Inflammatory macrophage (primary cell): ENCODE measurements at places on chromosomes 11 and 22.

DNA sequence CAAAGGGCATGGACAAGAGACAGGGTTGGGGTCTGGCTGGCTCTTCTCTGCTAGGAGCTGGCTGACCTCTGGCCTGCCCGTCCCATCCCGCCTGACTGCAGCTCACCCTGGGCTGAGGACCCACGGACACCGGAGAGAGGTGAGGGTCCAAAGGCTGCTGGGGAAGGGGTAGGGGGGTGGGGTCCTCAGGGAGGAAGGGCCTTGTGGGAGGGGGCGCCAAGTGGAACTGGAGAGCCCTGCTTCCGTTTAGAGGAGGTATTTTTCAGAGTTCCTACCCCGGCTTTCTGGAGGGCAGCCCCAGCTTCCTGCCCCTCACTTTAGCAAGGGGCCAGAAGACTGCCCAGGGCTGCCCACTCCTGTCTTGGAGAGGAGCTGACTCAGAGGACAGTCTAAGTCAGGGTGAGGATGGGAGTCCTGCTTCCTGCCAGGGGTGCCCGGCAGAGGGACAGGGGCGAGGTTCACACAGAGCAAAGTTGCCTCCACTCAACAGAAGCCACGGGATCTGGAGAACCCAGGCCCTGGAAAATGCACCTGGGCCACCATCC is 7.1 kb downstream of the LARGE2 start:
- DNase-seq = no peak

GRCh38 chr11:1091332-1092083 is 16.8 kb downstream of the MUC2 start:
- no peak for DNase-seq

- no peak for DNase-seq
Measured at GRCh38 chr11:103584021-103584420, 452.4 kb upstream of the DDI1 start.

- DNase-seq = peak; percentile 53
Measured at GRCh38 chr11:6617315-6617781, 1.9 kb downstream of the TPP1 start.

- no peak for DNase-seq
Measured at GRCh38 chr22:22166941-22167713, 77.5 kb upstream of the VPREB1 start.

DNA sequence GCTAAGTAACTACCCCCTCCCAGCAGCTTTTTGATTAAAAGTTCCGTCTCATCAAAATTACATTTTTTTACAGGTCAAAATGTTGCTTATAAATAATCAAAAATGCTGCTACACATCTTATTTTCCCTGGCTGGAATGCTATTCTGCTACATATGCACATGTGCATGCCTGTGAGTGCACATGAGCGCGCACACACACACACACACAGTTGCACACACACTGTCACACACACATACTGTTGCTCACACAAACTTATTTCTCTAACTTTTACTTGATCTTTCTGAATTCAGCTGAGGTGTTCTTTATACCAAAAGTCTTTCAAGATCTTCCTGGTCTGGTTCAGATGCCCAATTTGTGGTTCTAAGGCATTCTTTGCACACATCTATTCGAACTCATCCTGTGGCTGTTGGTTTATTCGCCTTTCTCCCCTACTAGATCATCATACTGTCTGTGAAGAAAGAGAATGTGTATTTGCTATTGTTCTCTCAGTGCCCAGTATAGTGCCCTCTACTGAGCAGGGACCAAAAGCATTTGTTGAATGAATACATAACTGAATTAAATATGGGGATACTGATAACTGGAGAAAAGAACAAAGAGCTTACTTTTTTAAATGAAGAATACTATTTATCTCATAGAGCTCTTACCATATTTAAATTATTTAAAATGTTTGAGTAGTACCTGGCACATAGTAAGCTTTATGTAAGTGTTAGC is 68.1 kb upstream of the CCDC179 start:
- DNase-seq = no peak

- no peak for DNase-seq
Measured at GRCh38 chr11:27088353-27088752, 47.7 kb downstream of the BBOX1 start.

DNA sequence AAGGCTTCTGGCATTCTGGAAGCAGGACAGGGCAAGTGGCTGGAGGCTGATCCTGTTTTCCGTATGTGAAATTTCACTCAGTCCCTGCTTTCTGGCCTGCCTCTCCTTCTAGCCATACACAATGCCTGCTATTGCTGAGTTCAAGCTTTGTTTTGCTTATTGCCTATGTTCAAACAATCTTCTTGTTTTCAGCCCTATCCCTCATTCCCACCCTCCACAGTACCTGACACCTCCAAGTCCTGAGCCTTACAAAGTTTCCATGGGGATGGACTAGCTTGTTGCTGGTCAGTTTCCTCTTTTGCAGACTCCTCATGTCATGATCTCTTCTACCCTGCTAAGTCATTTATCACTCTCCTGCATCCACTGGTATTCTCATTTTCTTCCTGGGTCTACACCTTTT is 38.1 kb downstream of the FAM76B start:
- DNase-seq = no peak

DNA sequence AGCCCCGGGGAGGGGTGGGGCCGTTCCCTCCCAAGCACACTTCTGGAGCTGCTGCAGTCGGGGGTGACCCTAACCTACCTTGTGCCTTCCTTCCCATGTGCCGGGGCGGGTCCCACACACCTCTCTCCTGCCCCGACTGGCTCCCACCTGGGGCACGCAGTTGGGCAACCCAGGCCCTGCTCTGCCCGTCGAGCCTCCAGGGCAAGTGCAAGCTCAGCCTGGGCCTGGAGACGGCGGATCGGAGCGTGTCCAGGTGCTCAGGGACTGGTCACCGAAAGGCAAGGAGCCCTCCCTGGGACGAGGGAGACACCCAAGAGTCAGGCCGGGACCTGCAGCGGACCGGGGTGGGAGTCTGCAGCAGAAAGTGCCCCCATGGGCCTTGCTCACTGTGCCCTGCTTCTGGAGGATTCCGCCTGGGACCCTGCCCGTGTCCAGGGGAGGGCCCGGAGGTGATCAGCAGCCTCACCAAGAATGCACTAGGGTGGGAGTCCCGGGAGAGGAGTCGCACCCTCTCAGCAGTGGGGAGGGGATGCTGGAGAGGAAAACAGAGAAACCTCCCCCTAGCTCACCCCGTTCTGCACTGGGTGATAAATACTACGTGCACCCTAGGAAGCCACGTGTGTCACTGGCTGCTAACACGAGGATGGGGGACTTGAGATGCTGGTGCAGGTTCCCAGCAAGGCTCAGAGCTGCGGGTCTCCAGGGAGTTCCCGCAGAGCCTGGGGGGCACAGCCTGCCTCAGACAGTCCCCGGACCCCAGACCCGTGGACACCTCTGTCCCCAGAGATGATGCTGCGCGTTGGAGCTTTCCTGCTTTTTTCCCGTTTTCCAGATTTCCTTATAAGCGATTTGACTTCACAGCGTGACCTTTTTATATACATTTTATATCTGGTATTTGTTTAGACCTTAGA is 5.2 kb upstream of the GATD1 start:
- no peak for DNase-seq

DNA sequence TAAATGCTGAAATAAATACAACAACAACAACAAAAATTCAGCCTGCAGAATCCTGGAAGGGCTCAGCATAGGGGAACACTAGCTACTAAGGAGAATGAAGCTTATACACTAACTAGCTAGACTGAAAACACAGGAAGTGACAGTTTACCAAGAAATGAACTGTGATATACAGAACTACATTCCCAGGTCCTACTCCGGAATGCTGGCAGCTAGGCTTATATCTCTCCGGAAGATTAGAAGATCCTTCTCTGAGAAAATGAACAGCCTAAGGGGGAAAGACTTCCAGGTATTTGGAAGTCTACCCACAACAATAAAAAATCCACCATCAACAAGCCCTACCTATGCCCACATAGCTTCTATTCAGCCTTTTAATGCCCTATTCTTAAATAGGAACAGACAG is 31.0 kb downstream of the CCDC34 start:
- DNase-seq = no peak

DNA sequence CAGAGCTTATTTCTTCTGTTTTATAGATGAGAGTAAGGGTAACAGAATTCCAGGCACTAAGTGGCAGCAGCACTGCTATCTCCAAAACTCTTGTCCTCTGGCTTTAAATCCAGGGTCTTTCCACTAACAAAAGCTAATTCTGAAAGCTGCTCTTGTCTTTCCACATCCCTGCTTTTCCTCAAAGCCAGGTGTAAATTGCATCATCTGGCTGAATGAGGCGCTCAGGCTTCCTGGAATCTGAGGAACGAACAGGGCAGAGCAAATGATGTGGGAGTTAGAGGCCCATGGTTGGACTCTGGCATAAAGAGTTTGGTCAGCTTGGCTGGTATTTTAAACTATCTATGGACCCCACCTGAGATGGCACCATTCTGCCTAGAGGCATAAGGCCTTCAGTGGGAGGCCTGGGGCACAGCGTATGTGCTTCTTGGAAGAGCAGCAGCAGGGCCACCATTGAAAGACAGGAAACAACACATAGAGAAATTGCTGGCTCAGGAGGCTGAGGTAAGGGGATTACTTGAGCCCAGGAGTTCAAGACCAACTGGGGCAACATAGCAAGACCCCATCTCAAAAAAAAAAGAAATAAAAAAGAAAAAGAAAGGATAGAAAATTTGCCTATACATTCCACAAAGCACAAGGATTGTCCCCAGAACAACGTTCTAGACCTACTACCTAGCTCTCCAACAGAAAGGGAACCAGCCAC is 1.9 kb downstream of the KCNJ5 start:
- no peak for DNase-seq

GRCh38 chr22:32584650-32585049 is 110.0 kb downstream of the FBXO7 start:
- no peak for DNase-seq

DNA sequence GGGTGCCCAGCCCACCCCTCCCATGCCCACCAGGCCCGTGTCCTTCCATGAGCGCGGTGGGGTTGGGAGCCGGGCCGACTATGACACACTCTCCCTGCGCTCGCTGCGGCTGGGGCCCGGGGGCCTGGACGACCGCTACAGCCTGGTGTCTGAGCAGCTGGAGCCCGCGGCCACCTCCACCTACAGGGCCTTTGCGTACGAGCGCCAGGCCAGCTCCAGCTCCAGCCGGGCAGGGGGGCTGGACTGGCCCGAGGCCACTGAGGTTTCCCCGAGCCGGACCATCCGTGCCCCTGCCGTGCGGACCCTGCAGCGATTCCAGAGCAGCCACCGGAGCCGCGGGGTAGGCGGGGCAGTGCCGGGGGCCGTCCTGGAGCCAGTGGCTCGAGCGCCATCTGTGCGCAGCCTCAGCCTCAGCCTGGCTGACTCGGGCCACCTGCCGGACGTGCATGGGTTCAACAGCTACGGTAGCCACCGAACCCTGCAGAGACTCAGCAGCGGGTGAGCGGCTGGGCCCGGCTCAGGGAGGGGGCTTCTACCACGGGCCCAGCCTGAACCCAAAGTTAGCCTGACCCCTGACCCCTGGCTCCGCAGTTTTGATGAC is 3.0 kb downstream of the PKP3 start:
- peak; percentile 46 for DNase-seq

DNA sequence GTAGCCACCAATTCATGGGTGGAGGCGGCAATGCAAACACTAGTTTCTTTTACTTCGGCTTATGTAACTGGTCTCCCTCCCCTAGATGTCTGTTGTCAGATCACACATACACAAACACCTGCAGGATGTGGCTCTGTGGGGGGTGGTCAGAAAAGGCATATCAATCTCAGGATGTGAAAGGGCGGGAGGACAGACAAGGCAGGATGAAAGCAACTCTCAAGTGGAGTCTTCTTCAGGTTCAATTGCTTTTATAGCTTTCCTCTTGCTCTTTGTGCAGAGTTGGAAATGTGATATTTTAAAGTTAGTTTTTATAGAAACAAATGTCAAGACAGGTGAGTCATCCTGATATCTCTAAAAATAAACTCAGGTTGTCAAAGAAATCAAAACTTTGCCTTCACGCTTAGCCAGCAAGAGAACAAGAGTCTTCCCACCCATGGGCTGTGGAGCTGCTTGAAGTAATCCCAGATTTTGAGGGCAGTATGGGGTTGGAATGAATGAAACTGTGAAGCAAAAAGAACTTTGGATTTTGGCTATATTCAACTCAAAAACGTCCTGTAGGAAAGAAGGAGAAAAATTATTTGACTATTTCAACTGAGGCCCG is 423.4 kb downstream of the GUCY1A2 start:
- no peak for DNase-seq

GRCh38 chr11:119880873-119881272 is 151.9 kb upstream of the NECTIN1 start:
- no peak for DNase-seq

DNA sequence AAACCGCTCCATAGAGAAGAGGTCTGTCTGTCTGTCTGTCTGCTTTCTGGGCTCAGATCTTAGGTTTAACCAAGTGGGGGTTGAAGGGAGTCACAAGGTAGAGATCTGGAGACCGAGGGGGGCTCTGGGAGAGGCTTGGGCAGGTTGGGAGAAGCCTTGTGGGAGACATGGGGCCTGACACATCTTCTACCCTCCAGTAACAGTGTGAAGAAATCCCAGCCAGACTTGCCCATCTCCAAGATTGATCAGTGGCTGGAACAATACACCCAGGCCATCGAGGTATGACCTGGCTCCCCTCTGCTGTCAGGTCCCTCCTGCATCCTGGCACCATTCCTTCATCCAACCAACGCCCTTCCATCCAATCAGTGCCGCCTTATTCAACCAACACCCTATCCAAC is 7.4 kb downstream of the PRR33 start:
- DNase-seq = no peak

DNA sequence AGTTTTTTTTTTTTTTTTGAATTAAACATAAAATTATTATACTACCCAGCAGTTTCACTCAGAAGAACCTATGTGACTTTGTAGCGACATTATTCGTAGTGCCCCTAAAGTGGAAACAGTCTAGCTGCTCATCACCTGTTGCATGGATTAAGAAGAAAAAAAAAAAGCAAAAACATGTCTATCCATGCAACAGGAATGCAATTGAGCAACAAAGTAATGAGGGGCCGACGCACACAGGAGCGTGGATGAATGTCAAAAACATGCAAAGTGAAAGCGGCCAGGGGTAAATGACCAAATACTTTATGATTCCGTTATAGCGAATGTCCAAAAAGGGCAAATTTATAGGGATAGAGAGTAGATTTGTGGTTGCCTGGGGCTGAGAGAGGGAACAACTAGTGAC is 16.3 kb downstream of the MYO18B start:
- no peak for DNase-seq

DNA sequence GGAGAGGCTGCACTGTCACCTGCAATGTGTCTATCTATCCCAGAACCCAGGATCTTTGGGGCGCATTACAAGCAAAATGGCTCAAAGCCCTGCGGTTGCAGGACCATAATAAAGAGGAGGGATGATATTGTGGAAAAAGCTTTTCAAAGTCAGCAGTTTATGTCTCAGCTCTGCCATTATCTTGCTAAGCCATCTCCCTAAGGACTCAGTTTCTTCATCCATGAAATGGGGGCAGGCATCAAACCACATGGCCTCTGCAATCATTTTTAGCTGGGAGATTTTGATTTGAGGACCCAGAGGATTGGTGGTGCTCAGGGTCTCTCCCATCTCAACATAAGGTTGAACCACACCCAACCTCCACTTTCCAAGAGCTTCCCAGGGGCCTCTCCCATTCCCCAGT is 513.8 kb downstream of the MIAT start:
- no peak for DNase-seq

DNA sequence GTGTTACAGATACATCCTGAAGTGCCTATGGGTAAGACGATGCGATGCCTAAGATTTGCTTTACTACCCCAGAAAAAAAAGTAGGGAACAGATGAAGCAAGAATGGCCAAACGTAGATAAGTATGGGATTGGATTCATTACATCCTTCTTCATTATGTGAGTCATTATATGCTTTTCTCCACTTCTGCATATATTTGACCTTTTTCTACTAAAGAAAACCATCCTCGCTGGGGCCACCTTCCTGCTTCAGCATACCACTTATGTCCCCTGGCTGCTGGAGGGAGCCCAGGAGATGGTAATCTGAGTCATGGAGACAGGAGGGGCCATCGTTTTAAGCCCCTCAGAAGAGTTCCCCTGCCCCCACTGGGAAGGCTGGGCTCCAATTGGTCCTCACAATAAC is 14.4 kb upstream of the KLHL35 start:
- DNase-seq = no peak
